ENCODE measurements at places on chromosomes 6 and 20. TPM values are rescaled to one million over a fixed set of nuclear protein-coding genes. Genes with fewer than 3 reads are reported as not detected.
A peak's percentile ranks its signal among the peaks of the same experiment; 100 is the strongest.

Gene PNLDC1
- 0.80 TPM for total RNA-seq

Gene SLC17A9
- 26.8 TPM for total RNA-seq

GRCh38 chr6:5525209-5525608 lies 263.9 kb downstream of the FARS2 start:
- no peak for DNase-seq
- no peaks in the 10 kb centered on the region for H3K36me3 ChIP-seq
- peaks cover 17% of the 10 kb centered on the region for H3K4me1 ChIP-seq
- no peaks in the 10 kb centered on the region for H3K27me3 ChIP-seq

- no peaks in the 10 kb centered on the region for H3K4me1 ChIP-seq
- H3K27ac ChIP-seq = no peak overlapping the region
- no peak for DNase-seq
- H3K27me3 ChIP-seq = no peaks in the 10 kb centered on the region
- no peaks in the 10 kb centered on the region for H3K36me3 ChIP-seq
Observed at GRCh38 chr20:42461965-42462593, 727.6 kb downstream of the PTPRT start.

- H3K27ac ChIP-seq = no peak overlapping the region
- no peak for DNase-seq
- H3K4me1 ChIP-seq = no peaks in the 10 kb centered on the region
- no peak overlapping the region for H3K4me3 ChIP-seq
- H3K27me3 ChIP-seq = no peaks in the 10 kb centered on the region
Observed at GRCh38 chr6:143078468-143079324, 18.0 kb downstream of the AIG1 start.

DNA sequence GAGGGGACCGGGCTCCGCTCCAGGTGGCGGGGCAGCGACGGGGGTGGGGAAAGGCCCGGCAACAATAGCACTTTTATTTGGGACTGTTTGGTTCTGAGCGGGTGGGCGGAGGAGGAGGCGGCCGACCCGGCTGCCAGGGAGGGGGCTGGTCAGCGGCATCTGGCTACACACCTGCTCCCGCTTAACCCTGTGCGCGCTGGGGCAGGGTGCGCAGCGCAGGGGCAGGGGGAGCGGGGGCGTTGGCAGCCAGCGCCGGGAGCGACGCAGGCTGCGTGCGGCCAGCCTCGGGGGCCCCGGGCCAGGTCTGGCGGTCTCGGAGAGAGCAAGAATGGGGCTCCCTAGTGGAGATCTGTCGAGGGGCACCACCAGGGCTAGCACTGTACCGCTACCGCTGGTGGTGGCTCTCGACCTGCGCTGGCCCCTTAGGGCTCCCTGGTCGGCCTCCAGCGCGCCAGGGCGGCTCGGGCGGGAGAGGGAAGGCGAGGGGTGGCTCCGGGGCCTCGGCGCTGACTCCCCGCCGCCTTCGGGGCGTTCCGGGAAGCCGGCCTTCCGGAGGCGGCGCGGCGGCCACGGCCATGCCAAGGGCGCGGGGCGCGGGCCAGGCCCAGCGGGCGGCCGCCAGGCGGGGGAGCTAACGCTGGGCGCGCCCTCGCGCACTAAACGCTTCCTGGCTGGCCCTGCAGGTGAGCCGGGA lies 92.4 kb downstream of the NCR2 start:
- H3K4me3 ChIP-seq = no peak overlapping the region
- peaks cover 27% of the 10 kb centered on the region for H3K27me3 ChIP-seq
- DNase-seq = no peak
- no peak overlapping the region for H3K27ac ChIP-seq
- H3K4me1 ChIP-seq = peaks cover 21% of the 10 kb centered on the region

DNA sequence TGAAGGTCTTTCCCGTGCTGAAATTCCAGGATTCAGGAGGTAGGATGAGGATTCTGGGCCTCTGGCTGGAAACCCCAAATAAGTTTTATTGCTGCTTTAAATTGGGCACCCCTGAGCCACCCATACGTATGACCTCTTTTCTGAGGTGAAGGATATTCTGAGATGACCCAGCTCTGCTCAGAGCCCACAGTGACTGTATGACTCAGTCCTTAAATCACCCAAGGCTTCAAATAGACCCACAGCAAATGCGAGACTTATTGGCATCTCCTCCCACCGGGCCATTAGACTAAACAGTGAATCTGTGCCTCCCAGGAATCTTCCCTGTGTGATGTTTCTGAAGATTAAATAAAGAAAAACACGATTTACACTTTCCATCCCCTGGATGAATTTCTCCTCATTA lies 9.5 kb downstream of the SIRPG start:
- H3K4me3 ChIP-seq = no peak overlapping the region
- peaks cover 78% of the 10 kb centered on the region for H3K4me1 ChIP-seq
- peaks cover 34% of the 10 kb centered on the region for H3K36me3 ChIP-seq

DNA sequence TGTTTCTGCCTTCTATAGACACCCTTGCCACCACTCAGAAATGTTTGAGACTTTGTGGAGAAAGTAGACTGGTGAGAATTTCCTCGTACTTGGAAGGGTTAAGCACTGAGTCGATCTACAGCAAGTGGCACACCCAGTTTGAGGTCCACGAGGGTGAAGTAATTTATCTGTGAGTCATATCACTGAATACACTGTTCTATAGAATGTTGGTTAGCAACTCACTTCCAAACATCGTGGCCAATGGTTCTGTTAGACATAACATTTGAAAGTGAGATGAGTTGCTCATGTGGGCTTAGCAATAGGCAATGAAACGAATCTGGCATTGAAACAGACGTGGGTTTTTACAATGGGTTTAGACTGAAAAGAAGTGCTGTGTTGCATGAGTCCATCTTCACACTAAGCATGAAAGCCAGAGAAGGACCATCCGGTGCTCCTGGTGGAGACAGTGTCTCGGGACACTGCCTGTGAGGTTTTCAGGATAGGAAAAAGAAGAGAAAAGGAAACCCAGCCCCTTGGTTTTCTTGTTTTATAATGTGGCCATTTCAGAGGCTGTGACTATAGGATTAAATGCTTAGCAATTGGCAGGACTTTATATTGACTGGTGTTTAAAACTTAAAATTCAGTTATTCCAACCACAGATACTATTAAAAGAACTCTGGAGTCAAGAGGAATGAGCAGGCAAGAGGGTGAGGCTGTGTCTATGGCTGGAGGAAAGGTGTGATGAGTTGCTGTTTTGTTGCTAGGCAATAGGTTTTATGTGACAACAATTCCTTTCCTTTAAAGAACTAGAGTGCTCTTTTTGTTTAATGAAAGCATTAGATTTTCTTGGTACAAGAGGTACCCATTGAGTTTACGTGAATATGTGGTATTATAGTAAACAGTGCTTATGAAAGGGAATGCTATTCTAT lies 31.0 kb upstream of the EZR start:
- H3K36me3 ChIP-seq = no peaks in the 10 kb centered on the region
- DNase-seq = peak; percentile 80
- H3K27me3 ChIP-seq = no peaks in the 10 kb centered on the region
- peak overlapping the region; percentile 3 for H3K4me3 ChIP-seq

- no peak for DNase-seq
- peaks cover 26% of the 10 kb centered on the region for H3K4me1 ChIP-seq
- H3K27me3 ChIP-seq = no peaks in the 10 kb centered on the region
Observed at GRCh38 chr6:14857001-14857400, 388.9 kb upstream of the JARID2 start.

Data from CD8-positive, alpha-beta memory T cell (primary cell).